HepG2 (cell line): ENCODE measurements at places on chromosomes 5 and 9. TPM values are rescaled to one million over a fixed set of nuclear protein-coding genes. Genes with fewer than 3 reads are reported as not detected.

GRCh38 chr5:107517185-107518033 is 153.3 kb downstream of the EFNA5 start:
- no peak overlapping the region for H3K4me3 ChIP-seq
- H3K27me3 ChIP-seq: no peaks in the 10 kb centered on the region
- H3K36me3 ChIP-seq: no peaks in the 10 kb centered on the region

DNA sequence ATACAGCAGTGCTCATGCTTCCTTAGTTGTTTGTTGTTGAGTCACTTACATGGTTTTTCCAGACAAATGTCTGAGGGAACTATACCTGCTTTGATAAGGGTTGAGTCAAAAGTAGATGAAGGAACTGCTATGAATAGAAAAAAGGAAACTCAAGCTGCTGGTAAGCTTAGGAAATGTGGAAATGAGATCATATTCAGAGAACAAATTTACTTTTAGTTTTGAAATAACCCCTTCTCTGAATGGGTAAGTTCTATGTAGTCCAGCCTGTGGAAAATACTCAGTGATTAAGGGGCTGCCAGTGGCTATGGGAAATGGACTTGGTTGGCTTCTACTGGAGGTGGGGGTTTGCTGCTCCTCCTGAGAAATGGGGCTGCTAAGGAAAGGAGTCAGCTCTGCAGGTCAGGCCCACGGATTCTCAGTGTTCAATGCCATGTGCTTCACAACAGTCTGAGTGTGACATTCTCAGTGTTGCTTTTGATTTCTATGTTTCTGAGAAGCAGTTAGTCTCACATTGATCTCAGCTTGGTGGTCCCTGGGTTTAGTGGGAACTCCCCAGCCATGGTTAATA is 47.7 kb upstream of the GLRX start:
- peak overlapping the region; percentile 21 for H3K27ac ChIP-seq
- no peaks in the 10 kb centered on the region for H3K27me3 ChIP-seq
- peak; percentile 54 for DNase-seq
- peaks cover 65% of the 10 kb centered on the region for H3K4me1 ChIP-seq
- no peaks in the 10 kb centered on the region for H3K36me3 ChIP-seq

Gene CEL
- 0.62 and 1.5 TPM in 2 replicates for total RNA-seq

Gene SLC25A2
- total RNA-seq: 0.13 TPM in 1 of 2 replicates, not detected in the other

GRCh38 chr5:169195601-169196000 is 105.3 kb downstream of the SLIT3 start:
- H3K4me3 ChIP-seq: no peak overlapping the region
- no peaks in the 10 kb centered on the region for H3K4me1 ChIP-seq
- peaks cover 2% of the 10 kb centered on the region; the same call in 1 of the 3 replicates for H3K27me3 ChIP-seq
- no peak for DNase-seq
- no peaks in the 10 kb centered on the region for H3K36me3 ChIP-seq
